CD4-positive, alpha-beta T cell treated with Interleukin-17A for 1 hour (primary cell): ENCODE measurements at places on chromosomes 5 and 9.

DNA sequence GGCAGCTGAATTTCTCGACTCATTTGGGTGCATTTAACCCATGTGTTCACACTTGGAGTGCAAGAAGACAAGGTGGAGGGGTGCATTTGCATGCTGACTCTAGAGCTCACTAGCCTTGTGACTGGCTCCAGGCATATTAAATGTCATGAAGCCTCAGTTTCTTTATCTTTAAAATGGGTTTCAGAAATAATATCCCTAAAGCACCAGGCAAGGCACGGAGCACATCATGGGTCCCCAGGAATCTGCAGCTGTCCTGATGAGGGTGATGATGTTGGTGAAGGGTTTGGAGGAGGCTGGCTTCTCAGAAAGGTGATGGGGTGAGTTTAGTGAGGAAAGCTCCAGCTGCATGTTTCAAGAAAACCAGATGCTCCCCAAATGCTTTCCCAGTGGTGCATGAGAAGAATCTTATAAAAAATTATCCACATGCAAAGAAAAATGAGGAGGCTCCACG is 14.8 kb downstream of the STC2 start:
- no peak for DNase-seq

DNA sequence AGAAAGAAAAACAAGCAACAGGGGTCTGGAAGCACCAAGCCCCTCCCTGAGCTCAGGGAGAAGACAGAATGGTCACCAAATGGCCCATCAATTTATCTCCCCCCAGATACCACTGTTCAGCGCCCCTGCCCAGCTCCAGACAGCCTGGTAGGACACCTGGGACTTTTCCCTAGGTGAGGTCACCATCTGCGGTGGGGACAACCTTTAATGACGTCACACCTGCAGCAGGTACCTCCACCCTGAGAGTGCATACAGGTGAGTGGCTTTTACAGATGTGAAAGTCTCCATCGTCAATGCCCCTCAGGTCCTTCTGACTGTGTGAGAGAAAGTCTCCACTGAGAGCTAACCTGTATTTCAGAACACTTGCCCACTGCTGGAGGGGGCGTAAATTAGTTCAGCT is 34.3 kb upstream of the LAMC3 start:
- no peak for DNase-seq

GRCh38 chr9:98164912-98165311 is 27.5 kb downstream of the CORO2A start:
- DNase-seq, result no peak

- no peak for DNase-seq
Measured at GRCh38 chr9:126470241-126470993, 143.3 kb upstream of the LMX1B start.

GRCh38 chr9:119304555-119304954 is 64.7 kb downstream of the BRINP1 start:
- no peak for DNase-seq

GRCh38 chr5:177071666-177072385 is 14.9 kb upstream of the FGFR4 start:
- DNase-seq, result peak; percentile 77

DNA sequence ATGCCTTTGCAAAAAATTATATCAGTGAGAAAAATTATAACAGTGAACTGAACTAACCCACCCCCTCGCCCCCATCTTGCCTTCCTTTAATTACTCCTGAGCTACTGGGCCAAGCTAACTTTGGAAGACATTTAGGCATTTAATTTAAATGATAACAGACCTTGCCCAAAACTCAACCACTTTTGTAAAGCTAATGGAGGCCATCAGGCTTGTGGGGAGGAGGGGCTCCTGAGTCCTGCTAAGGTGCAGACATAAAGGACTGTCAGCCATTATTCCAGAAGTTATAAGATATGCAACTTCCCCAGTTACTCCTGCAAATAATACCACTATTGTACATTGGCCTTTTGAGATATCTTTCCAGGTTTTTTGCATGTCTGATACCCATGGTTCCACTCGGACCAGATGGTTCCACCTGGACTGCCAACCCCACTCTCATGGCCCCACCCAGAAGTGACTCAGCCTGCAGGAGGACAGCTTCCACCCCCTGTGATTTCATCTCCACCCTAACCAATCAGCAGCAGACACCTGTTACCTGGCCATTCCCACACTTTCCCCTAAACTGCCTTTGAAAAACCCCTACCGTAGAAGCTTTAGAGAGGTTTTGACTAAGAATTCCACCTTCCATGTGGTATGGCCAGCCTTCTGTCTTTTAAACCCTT is 805.4 kb upstream of the CDH6 start:
- DNase-seq, result no peak

- DNase-seq, result no peak
Measured at GRCh38 chr5:61467766-61468482, 135.9 kb downstream of the ZSWIM6 start.

- DNase-seq, result peak; percentile 3
Measured at GRCh38 chr9:13665418-13666066, 386.1 kb upstream of the MPDZ start.

- no peak for DNase-seq
Measured at GRCh38 chr5:2892466-2893000, 141.1 kb upstream of the IRX2 start.

GRCh38 chr5:115544043-115544435 is 536 bp downstream of the FEM1C start:
- DNase-seq, result peak; percentile 58

- no peak for DNase-seq
Measured at GRCh38 chr5:94028001-94028400, 286.6 kb upstream of the POU5F2 start.

DNA sequence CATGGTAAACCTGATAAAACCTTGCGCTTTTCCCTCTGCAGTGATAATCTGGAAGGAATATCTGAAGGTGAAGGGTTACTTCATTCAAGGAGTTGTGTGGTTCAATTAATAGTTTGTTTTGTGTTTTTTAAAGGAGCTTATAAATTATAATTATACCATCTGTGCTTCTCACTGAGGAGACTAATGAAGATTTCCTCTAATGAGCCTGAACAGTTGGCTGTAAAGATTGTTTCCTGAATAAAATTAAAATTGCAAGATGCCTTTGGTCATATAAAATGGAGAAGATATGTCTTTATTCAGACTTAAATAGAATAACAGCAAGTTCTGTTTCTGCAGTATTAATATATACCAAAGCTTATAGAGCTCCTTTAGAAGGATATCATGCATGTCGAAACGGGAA is 59.9 kb downstream of the GAPVD1 start:
- no peak for DNase-seq

DNA sequence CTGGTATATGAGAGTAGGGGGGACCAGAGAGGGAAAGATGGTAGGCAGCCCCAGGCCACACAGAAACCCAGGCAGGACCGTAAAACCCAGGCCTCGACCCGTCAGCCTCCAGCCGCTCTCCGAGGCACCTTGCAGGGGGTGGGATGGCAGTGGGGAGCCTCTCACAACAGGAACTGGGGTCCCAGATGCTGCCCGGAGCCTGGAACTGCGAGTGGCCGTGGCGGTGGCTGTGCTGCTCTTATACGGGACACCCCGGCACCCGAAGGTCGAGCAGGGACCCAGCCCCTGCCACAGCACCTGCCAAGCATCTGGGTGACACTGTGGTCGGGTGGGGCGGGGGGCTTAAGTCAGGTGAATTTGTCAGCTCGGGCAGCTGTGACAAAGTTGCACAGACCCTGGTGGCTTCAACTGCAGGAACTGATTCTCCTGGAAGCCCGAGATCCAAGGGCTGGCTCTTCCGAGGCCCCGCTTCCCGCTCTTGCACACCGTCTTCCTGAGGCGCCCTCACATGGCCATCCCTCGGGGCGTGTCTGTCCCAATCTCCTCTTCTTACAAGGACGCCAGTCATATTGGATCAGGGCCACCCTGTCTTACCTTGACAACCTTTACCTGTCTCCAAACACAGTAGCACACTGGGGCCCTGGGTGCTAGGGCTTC is 47.6 kb upstream of the EGFL7 start:
- DNase-seq, result no peak

GRCh38 chr9:121776001-121776738 is 124.7 kb downstream of the DAB2IP start:
- no peak for DNase-seq

DNA sequence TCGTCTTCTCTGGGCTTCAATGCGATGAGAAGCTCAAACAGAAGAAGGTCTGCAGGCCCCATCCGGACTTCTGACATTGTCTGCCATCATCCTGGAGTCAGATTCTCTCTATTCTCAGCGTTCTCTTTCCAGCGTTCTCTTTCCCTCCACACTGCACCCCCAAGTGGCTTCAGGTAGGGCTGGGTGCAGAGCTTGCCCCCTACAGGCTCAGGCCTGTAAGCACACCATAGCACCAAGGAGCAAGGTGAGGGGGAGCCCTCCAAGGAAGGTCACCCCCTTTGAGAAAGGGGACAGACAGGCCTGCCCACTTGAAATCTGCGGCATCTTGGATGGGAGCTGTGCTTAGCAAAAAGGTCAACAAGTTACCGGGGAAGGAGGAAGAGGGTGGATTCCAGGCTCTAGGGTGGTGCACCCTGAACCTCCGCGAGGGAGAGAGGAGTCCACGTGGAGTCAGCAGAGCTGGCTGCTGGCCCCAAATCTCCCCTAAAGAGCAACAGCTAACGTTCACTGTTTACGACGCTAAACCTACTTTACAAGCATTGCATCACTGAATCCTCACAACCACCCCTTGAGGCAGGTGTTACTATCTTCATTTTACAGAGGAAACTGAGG is 27.5 kb downstream of the GPX3 start:
- DNase-seq, result peak; percentile 31

DNA sequence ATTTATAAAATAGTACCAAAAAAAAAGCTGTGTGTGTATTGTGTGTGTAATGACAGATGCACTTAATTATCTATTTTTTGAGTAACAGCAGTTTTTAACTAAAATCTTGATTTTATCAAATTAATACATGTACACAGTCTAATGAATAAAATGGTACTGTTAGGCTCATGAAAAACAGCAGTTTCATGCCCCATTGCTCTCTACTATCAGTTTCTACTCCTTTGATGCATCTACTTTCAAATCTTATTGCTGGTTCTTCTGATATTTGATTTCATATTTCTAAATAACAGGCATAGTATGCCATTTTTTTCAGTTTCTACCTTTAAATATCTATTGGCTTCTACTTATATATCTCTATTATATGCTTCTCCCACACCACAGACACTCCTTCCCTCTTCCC is 117.4 kb downstream of the CCDC171 start:
- DNase-seq, result no peak

DNA sequence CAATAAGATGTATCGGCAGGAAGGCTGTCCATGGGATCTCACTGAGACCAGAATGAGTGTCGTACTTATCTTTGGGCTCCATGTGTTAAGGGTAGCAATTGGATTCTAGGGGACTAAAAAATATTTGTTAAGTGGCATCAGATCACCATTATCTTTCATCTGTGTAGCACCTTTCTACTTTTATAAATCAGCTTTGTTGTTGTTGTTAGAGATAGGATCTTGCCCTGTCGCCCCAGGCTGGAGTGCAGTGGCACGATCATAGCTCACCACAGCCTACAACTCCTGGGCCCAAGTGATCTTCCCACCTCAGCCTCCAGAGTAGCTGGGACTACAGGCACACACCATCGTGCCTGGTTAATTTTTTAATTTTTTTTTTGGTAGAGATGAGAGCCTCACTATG is 220.5 kb downstream of the SMARCA2 start:
- DNase-seq, result no peak

GRCh38 chr5:32960340-32961058 is 249.4 kb downstream of the NPR3 start:
- no peak for DNase-seq

- no peak for DNase-seq
Measured at GRCh38 chr5:132439521-132440089, 51.0 kb downstream of the IRF1 start.

- no peak for DNase-seq
Measured at GRCh38 chr5:111268300-111268699, 44.1 kb downstream of the CAMK4 start.

- no peak for DNase-seq
Measured at GRCh38 chr5:73499756-73500155, 1.5 kb downstream of the BTF3 start.

DNA sequence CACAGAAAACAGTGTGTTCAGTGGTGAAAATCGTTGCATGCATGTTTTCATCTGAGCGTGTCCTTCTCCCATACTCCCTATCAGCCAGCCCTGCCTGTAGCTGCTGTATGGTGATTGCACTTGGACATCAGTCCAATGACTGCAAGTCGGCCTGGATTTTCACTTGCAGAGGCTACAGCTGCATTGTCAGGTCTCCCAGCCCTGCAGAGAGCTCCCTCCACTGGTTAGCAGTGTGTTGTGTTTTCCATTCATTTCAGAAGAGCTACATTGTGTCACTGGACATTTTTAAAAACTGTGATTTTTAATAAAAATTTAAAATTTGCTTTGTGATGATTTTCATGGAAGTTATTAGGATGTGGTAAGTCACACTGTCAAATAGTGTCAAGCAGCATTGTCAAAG is 96.6 kb downstream of the SYK start:
- no peak for DNase-seq

DNA sequence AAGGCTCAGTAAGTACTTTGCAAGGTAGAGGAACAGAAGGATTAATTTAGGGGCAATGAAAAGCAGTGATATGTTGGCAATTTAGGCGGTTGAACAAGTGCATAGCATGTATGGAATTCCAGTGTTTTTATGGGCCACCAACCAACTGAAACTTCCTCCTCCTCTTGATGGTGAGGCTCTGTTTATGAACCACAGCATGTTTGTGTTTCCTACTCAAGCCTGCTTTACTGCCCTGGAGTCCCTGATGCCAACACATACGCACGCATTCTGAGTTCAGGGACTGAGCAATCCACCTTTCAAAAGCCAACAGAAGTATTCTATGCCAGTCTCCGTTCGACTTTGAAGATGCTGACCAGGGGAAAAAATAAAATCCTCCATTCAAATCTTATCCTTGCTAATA is 417.5 kb downstream of the EFNA5 start:
- no peak for DNase-seq

GRCh38 chr9:123020796-123021195 is 12.7 kb upstream of the GPR21 start:
- DNase-seq, result no peak

DNA sequence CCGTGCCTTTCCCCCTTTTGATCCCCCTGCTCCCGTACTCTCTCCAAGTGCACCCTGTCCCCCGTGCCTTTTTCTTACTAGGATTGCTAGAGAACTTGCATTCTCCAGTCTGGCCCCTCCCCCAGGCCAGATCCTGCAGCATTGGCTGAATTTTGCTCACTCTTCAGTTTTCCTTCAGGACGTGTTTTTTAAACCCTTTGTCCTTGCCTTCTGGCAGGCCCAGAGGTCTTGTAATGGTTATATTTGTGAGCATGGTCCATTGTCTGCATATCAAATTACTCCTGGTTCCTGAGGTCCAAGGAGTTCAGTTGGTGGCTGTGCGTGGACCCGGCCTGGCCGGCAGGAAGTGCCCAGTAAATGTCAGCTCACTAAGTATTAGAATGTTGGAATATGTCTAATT is 606 bp downstream of the TBC1D13 start:
- DNase-seq, result no peak
